ENCODE measurements at places on chromosomes 13 and 19.

DNA sequence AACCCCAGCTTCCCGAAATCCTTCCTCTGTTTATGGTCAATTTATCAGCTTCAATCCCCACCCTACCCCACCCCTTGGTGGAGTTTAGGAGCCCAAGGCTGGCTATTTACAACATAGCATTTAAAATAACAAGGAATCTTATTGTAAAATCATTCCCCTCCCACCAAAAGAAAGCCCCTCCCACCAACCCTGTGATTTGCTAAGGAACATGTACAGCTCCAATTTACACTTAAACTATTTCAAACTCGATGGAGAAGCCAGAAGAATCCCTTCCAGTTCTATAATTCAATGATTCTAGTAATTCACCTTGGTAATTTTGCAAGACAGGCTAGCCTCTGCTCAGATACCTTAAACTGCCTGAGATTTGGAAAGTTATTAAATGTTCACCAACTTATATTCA lies 3.0 kb downstream of the LATS2 start:
- no peak for DNase-seq

- no peak for DNase-seq
Measured at GRCh38 chr13:110592665-110593064, 22.7 kb upstream of the NAXD start.

DNA sequence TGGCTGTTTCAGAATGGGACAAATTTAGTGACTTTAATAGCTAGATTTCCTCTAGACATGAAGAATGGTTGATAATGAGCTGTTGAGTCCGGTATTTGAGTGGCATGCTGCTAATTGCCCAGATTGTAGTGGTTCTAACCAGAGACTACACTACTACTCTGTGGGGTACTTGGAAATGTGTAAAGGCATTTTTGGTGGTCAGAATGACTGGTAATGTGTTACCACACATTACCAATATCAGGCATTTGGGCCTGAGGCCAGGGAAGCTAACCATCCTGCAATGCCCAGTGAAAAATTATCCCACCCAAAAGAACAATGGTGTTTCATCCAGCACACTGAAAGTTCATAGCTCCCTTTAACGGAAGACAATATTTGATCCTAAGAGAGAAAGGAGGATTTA lies 17.5 kb upstream of the N4BP2L1 start:
- DNase-seq: no peak

- no peak for DNase-seq
Measured at GRCh38 chr13:57946361-57946760, 314.8 kb downstream of the PCDH17 start.

DNA sequence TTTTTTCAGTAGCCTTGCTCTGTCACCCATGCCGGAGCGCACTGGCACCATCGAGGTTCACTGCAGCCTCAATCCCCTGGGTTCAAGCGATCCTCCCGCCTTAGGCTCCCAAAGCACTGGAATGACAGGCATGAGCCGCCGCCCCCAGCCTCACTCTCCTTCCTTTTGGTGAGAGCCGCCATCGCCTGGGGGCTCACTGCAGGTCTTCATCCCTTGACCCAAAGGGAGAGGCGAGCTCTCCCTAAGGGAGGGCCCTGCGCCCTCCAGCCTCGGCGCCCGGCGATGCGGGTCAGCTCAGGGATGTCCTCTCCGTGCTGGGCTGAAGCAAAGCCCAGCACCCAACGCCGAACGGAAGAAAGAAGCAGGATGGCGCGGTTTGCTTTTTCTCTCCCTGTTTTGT lies 23.2 kb upstream of the ZBTB7A start:
- DNase-seq: no peak

- no peak for DNase-seq
Measured at GRCh38 chr13:28707629-28708427, 10.9 kb downstream of the SLC46A3 start.

DNA sequence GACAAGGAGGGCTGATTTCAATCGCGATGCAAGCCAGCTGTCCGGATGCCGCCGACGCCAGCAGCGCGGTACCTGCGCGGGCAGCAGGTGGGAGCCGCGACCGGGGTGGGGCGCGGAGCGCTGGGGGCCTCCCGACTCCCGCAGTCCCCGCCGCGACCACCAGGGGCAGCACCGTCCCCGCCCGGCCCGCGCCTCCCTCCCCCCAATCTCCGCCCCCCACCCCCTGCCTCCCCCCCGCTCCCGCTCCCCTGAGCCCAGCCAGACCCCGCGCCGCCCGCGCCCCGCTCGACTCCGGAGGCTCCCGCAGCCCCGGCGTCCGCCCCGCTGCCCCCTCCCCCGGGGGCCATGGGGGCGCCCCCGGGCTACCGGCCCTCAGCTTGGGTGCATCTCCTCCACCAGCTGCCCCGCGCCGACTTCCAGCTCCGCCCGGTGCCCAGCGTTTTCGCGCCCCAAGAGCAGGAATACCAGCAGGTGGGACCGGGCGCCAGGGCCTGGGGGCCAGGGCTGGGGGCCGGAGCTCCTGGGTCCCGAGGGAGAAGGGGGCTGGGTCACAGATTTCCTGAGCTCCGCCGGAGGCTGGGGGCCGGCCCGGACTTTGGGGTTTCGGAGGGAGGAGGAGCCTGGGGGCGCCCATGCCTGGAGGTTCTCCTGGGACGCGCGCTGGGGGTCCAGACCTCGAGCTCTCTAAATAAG lies at the start of gene TTYH1:
Gene TTYH1, plus strand, starts transcription at position 257 of the 693 bp plus-strand sequence. Its CDS starts 89 bp downstream, at position 346.
- no peak for DNase-seq

Data from cortex of kidney (tissue), 1 donor.